ENCODE measurements at places on chromosomes 3 and 15.

GRCh38 chr3:95971573-95971972 lies 842.8 kb upstream of the EPHA6 start:
- DNase-seq: no peak

DNA sequence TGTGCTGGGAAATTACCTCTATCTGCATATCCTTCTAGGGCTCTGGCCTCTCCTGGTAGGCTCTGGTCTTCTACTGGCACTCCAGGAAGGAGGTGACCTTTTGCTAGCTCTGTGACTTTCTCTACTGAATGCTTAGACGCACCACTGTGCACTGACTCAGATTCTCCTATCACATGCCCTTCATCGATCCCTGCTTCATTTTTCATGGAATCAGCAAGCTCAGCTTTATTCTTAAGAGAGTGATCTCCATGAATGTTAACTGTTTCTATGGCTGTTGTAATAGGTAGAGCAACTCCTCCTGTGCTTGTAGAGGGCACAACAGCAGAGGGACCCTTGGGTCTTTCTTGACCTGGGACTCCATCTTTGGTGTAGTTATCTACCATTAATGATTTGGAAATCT lies 106.6 kb downstream of the MAP4 start:
- DNase-seq: no peak

DNA sequence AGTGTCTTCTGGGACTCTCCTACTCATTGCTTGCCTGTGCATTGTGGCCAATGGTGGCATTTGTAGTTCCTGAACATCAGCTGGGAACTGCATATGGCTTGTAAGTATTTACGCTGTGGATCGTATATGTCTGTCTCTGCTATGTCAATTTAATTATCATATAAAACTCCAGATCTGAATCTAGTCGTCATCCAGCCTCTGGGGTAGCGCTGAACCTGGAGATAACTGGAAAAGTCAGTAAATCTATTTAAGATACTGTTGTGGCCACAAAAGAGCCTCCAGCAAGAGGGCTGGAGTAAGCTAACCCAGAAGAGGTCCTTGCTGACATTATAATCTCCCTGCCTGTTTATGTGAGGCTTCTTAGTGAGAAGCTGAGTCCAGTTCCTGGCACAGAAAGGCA lies 21.6 kb downstream of the MFSD1 start:
- DNase-seq: no peak

DNA sequence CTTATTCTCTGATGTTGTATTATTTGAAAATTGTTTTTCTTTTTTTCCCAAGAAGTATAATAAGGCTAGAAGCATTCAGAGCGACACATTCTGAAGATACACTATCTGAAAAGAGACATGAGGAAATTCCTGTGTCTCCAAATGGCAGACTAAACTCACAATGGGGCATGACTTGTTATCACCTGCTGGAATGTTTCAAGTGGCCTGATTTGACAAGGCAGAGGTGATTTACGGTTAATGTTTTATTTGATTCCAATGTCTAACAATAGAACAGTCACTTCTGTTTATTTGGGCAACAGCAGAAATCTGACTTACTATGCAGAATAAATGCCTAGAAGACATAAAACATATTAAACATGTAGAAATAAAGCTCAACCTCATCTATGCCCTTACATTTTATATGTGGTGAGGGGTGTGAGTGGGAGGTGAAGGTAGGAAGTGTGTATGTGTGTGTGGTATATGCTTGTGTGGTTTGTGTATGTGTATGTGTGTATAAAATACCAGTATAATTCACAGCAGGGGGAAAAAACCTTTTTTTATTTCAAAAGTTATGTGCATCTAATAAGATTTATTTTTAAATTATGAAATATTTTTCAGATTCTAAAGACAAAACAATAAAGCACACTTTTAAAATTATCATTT lies 1051.7 kb downstream of the ROBO2 start:
- no peak for DNase-seq

- DNase-seq: no peak
Measured at GRCh38 chr3:195080125-195080524, 190.8 kb downstream of the XXYLT1 start.

DNA sequence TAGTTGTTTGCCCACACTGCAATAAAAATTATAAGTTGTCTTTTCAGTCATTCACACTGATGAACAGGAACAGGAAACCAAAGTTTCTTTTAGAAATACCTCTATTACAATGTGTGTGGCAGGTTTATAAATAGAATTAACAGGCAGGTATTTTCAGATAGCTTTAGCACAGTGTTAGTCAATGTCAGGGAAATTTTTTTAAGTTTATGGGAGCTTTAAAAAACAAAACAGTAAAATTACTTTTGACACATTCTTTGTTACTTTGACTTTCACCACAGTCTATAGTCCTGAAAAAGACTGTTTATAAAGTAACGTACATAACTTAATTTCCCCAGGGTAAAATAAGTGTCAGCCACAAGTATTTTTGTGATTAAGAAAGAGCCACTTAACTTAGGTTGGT lies 38.1 kb downstream of the SERPINI1 start:
- DNase-seq: no peak

DNA sequence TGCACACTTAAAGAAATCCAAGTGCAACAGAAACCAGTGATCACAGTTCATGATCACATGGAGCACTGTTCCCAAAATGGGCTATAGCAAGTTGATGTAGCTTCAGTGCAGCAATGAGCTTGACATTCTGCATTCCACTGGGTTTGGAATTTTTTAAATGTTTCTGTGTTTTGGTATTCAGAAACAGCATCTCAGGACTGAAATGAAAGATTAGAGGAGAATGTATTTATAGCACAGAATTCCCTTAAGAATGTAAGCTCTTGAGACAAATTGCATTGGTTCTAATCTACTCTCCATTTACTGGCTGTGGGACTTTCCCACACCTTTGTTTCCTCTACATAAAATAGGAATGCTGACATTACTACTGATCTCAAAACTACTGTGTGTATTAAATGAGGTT lies 162.7 kb downstream of the FGF12 start:
- DNase-seq: no peak

DNA sequence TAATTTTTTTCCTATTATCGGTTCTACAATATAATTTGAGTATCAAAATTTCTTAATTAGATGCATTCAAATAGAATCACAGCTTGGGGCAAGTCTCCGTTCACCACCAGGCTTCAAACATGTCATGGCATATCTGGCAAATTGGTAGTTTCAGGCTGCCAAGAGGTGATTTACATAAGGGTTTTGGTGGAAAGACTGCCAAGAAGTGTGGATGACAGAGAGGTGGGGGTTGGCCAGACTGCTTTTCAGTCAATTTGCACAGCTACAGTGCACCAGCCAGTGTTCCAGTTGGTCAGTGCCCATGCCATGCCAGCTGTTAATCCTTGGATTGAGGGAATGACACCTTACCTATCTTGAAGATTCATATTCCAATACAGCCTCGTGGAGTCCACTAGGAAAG lies 8.4 kb upstream of the GSK3B start:
- no peak for DNase-seq

GRCh38 chr3:86969500-86970189 lies 21.3 kb downstream of the VGLL3 start:
- no peak for DNase-seq

DNA sequence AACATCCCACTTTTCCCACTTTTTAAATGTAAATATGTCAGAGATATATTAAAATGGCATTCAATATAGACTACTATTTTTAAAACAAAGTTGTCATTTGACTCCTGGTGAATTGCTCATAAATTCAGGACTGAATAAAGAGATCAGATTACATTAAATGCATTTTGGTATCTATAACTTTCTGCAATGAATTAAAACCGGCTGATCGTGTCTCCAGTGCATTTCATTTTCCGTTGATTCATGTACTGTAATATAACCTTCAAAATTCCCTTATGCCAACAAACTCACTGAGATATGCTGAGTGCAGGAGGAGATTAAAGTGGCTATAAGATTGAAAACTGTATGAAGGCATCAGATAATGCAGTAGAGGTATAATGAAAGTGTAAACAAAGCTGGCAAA lies 361.1 kb upstream of the CDIN1 start:
- DNase-seq: no peak

DNA sequence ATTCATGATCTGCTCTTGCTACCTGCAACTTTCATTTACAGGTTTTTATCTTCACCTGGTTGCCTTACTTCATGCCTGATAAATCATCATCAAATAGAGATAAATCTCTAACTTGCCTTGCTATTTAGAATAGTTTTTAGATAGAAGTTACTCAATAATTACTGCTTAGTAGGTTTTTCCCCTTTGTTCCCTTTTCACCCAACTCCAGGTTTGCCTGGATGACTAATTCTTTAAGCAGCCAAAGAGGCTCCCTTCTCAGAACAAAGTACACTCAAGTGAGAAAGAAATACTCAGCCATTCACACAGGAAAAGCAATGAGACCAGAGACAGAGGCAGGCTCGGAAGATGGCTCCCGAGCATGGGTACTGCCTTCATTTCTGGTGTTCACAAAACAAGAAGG lies 268.1 kb upstream of the CRBN start:
- no peak for DNase-seq

- no peak for DNase-seq
Measured at GRCh38 chr3:73314151-73314951, 252.9 kb downstream of the EBLN2 start.

- DNase-seq: no peak
Measured at GRCh38 chr15:59835776-59836175, 146.7 kb upstream of the BNIP2 start.
